CD4-positive, alpha-beta T cell treated with Interleukin-4 for 1 hour (primary cell): ENCODE measurements at places on chromosomes 7 and 10.

- no peak for DNase-seq
Observed at GRCh38 chr10:105409370-105409769, 768.3 kb downstream of the SORCS3 start.

GRCh38 chr10:132579027-132579859 lies 41.7 kb downstream of the INPP5A start:
- DNase-seq: no peak

GRCh38 chr7:90178166-90178565 lies 23.9 kb downstream of the STEAP1 start:
- DNase-seq: no peak

DNA sequence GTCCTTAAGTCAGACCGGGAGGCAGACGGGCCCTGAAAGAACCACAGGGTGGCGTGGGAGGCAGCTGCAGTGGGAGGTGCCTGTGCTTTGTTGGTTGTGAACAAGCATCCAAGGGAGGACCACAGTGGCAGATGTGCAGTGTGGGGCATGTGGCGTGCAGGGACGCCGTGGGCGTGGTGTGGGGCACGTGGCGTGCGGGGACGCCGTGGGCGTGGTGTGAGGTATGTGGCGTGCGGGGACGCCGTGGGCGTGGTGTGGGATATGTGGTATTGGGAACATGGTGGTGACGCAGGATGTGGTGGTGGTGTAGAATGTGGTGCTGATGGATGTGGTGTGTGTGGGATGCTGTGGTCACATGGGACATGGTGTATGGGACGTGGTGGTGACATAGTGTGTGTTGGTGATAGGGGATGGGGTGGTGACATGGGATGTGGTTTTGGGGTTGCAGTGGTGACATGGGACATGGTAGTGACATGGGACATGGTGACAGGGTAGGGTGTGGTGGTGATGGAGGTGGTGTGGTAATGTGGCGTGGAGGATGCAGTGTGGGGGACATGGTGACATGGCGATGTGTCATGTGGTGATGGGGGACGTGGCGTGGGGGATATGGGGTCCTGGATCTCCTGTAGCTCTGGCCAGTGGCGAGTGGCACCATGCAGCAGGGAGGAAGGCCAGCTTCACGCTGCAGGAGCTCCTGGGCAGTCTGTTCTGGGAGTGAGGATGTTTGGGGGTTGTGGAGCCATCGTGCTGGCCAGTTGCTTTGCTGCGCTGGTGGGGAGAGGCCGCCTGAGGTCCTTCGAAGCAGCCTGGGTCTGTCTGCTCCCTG lies 78.8 kb downstream of the INPP5A start:
- peak; percentile 51 for DNase-seq

DNA sequence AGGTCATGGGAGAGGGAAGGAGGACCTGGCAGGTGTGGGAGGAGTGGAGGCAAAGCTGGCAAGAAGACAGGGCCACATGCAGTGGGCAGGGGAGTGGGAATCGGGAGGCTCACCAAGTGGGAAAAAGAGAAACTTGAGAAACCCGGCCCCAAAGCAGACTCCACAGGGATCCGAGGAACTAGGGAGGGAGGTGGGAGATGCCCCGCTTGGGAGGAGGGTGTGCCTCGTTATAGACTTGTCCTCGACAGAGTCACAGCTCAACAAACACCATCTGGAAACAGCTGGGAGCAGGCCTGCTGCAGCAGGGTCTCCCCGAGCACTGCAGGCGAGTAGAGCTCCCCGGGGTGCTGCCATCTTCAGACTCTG lies 54.8 kb downstream of the MKI67 start:
- DNase-seq: no peak

DNA sequence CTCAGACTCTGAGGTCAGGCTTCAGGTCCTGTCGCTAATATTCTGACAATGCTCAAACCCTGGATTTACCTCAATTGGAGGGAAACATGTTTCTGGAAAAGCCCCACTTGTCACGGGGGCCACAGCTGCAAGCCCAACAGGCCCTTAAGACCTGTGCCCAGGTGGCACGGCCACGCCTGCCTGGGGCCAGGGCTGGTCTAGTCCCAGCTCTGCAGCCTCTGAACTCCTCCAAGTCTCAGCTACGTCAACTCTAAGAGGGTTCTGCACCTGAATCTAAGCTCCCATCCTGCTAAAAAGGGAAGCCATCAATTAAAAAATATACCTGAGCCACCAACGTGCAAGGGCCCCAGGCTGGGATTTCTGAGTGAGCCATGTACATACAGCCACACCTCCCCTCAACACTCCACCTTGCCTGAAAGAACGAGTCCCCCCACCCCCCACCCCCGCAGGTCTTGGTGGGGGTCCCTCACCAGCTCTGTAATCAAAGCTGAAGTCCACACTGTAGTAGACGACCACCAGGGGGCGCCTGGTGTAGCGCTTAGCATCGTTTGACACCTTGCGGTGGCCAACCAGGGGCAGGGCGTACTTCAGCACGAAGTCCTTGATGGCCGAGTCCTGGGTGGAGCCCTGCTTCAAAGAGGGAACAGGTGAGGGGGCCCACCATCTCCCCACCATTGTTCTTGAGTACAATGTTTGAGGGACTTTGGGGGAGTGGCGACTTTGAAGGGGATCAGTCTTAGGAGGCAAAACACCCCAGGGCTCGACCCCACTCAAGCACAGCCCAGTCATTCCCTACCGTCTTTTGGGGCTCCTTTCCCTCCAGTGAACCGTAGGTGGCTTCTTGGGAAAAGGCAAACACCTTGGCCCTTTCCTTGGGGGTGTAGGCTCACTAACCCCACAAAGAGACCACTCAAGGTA lies 22.6 kb downstream of the PDIA4 start:
- peak; percentile 82 for DNase-seq

- DNase-seq: no peak
Observed at GRCh38 chr10:33547976-33548375, 213.5 kb upstream of the NRP1 start.

DNA sequence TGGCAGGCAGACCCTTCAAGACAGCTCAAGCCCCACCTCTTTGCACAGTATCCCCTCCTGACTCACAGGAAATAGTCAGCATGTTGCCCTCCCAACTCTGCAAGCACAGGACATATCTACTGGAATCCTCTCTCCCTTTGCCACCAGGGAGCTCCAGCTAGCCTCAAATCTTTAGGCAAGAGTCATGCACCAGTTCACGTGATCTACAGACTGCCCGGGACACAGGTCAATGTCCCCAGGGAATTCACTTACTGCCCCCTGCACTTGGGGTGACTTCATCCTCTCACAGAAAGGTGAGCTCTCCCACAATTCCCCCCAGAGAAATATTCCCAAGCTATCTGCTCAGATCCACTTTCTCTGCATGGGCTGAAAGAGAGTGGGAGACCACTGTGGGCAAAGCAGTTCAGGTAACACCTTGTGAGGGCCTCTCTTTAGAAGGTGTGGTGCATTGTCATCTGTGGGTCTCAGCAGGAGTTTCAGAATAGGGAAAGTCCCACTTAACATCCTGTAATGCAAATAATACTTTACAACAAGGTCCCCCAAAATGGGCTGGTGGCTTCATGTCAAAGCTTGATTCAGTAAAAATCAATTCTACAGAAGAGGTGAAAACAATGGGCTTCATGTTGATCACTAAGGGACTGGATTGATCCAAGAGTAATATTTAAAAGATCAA lies 129.9 kb downstream of the NOC3L start:
- DNase-seq: no peak

DNA sequence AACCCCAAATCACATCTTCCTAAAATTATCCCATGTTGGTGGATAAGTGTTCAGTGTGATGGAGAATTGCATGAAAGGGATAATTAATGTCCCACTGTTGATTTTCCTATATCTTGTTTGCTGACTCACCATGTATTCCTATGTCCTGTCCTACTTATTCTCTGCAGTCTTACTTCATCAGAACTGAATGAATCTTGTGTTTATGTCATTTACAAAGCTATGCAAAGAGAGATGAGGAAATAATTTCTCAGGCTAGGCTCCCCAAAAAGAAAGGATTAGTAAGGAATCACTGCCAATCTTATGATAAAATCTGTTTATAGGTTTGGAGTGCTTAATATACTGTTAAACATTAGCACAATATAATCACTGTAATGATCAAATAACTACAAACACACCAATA lies 360.8 kb downstream of the CRPPA start:
- DNase-seq: no peak

DNA sequence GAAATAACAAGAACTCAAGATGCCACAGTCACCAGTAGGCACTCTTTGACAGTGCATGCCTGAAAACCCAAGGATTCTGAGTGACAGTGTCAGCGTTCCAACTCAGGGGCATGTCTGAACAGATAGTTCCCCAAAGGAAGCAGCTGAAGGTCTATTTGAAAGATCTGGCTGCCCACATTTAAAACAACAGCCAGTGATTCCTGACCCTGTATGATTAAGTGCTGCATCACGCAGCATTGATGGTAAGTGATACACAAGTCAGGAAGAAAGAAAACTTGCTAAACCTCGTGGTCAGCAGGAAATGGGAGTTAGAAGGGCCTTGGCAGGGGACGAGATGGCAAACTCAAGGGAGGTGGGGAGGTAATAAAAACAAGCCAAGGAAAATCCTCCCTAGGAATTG lies 1013.1 kb downstream of the TYW1 start:
- DNase-seq: no peak

DNA sequence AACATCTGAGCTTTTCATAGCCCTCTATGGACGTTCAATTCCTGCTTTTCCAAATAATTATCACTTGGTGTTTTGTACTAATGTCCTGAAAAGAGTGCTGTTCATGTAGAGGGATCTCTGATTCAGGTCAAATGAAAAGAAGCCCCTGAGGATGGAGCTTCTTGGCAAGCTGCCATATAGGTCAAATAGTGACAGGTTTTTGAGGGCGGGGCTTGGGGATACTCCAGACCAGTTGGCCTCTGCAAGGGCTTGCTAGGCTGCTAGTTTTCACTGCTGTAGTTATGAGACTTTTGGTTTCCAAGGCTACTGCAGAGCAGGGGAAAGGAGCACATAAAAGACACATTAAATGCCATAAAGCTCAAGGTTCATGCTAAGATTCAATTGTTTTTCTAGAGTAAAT lies 257.2 kb upstream of the CACNA2D1 start:
- DNase-seq: no peak

DNA sequence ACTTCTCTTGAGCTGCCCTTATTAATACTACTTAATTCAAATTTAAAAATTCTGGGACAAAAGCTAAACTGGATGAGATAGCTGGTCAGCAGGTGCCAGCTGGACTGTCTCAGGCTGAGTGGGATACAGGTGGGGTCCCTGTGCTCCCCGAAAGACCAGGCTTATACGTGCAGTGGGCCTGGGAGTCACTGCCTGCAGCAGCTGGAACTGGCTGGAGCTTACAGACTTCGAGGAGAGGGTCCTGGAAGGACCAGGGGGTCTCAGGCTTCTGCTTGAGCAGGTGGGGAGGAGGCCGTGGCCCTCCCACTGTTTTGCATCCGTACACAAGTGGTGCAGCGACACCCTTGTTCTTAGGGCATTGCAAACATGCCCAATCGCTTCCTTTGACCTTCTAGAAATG lies 203.7 kb downstream of the GLRX3 start:
- no peak for DNase-seq

DNA sequence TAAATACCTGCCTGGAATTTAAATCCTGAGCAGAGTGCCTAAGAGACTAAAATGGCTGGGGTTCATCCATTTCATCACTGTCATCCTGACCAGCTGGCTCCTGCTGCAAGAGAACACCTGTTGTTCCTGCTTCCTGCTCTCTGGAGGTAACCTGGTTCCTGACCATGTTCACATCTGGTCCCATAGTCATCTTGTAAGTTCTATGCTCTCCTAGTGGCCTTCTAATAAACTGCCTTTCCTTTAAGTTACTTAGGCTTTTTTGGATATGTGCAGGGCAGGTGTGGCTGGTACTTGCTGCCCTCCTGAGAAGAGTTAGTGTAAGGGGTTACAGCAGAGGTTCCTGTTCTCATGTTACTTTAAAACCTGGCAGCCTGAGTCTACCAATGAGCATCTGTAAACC lies 80.0 kb downstream of the NRCAM start:
- DNase-seq: no peak

DNA sequence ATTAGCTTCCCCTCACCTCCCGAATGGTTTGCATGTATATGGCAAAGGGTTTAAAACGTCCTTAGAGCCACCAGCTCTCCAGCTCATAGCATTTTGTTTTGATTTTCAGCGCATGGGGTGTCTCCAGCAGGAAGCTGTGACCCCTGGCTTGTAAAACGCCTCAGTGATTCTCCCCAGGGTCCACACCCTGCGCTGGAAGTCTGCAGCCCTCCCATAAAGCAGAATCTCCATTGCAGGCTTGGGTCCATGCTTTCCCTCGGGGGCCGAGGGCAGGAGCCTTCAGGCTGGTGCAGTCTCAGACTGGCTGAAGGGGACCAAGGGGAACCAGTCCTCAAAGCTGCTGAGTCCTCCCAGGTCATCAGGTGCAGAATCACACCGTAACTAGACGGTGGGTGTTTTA lies 109.7 kb downstream of the VIPR2 start:
- DNase-seq: no peak

- DNase-seq: no peak
Observed at GRCh38 chr7:157903710-157904109, 566.9 kb downstream of the DNAJB6 start.

DNA sequence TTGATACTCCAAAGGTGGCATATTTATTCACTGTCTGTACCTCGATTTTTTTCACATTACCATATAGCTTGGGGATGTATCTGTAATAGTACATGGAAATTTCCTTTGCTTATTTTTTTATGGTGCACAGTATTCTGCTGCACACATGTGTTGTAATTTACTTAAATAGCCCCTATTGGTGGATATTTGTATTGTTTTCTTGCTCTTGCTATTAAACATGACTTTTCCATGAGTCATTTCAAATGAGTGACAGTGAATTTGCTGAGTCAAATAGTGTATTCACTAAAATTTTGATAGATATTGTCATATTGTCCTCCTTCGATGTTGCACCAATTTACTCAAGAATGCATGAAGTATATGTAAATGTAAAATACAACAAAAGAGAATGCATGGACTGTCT lies 122.7 kb upstream of the STEAP4 start:
- no peak for DNase-seq

GRCh38 chr7:151389096-151389767 lies 20.6 kb downstream of the WDR86 start:
- no peak for DNase-seq

DNA sequence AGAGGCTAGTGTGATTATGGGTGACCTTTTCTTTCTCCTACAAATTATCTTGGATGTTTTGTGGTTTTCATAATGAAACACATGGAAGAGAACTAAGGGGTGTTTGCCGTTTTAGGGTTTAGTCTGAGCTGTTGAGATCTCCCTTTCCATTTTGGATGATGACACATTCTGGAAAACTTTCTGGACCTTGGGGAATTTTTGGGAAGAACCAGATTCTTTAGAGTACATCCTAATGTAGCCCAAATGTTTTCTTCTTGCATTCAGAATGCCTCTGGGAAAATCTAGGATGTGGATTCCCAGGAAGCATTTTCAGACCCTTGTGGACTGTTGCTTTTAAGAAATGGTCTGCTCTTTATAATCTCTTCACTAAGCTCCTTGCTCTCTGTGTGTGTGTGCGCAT lies 165.7 kb downstream of the SORCS3 start:
- DNase-seq: no peak

GRCh38 chr10:112584276-112584675 lies 137.3 kb downstream of the VTI1A start:
- DNase-seq: no peak

- DNase-seq: no peak
Observed at GRCh38 chr7:131222171-131222570, 105.5 kb upstream of the MKLN1 start.
